SK-N-MC (cell line): ENCODE measurements at places on chromosomes 5 and 9.

DNA sequence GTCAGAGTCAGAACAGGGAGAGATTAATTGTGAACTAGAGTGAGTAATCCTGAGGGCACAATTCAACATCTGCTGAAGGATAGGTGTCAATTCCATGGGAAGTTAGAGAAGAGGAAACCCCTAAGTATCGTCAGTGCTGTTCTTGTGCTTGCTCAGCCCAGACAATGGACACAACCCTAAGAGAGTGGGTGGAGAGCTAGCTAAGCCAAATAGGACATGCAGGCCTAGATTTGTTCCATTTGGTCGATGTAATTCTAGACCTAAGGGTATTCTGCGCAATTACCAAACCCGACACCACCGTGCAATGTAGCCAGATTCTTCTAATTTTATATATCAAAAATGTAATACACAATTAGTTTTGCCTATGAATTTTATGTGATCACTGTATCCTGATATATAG lies 431.6 kb downstream of the SH3GL2 start:
- no peak for DNase-seq

GRCh38 chr5:38790891-38791290 lies 54.9 kb upstream of the OSMR start:
- DNase-seq, result no peak

DNA sequence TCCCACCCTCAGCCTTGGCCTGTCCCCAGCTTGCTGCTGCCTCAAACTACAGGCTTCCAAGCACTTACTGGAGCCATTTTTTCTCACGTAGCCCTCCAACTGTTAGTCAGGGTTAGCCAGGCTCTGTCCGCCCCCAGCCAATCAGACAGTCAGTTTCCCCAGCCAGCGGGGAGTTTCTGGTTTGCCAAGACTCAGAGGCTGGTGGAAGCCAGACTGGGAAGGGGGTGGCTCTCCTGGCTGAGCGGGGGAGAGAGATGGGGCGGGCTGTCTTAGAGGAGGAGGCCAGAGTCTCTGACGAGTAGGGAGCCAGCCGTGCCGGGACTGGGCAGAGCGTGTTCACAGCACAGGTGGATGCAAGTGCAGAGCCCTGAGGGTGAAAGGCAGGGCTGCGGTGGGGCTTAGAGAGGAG lies 15.3 kb downstream of the PROP1 start:
- DNase-seq, result no peak

DNA sequence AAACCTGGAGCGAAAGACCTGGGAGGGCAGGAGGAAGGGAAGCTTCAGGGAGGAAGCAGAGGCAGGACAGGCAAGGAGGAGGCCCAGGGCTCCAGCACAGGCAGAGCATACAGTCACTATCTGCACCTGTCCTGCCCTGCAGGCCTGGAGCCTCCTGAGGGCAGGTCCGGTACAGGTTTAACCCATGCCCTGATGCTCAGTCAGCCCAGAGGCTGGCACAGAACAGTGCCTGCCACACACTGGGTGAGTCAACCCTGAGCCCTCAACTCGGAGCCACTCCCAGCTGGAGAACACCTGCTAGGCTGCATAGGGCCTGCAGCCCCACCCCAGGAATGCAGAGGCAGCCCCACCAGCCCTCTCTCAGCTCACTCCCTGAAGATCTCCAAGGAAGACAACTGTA lies 161.5 kb upstream of the PHYKPL start:
- no peak for DNase-seq

- DNase-seq, result no peak
Measured at GRCh38 chr9:134698587-134699342, 57.2 kb downstream of the COL5A1 start.

GRCh38 chr5:143396353-143396940 lies 7.0 kb downstream of the NR3C1 start:
- DNase-seq, result no peak

- DNase-seq, result no peak
Measured at GRCh38 chr5:139565411-139566305, 4.5 kb downstream of the UBE2D2 start.

DNA sequence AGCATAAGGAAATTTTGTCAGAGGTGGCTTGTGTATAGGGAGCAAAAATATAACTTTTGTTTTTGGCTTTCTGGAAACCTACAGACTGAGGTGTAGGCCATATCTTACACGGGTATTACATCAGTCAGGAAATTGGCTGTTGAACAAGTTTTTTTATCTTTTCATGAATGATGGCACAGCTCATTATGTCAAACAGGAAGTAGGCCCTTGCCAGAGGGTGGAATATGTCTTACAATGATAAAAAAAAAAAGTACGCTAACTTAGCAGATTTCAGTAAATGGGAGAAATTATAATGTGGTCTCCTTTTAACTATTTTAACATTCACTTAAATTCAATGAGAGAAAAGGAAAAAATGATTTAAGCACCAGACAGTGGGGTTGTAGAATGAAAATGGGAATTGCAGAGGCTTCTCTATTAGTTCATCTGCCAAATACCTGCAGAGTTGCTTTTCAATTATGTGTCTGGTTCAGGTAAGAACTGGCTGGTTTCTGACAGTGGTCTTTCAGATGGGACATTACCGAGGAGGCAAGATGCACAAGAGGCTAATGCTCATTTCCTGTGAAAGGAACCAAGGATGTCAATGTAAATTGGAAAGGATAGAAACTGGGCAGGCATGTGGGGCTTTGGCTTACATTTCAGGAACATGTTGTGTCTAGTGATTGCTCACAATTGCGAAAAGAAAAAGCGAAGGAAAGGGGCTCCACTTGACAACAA lies 169.9 kb downstream of the NNT start:
- peak; percentile 99 for DNase-seq

DNA sequence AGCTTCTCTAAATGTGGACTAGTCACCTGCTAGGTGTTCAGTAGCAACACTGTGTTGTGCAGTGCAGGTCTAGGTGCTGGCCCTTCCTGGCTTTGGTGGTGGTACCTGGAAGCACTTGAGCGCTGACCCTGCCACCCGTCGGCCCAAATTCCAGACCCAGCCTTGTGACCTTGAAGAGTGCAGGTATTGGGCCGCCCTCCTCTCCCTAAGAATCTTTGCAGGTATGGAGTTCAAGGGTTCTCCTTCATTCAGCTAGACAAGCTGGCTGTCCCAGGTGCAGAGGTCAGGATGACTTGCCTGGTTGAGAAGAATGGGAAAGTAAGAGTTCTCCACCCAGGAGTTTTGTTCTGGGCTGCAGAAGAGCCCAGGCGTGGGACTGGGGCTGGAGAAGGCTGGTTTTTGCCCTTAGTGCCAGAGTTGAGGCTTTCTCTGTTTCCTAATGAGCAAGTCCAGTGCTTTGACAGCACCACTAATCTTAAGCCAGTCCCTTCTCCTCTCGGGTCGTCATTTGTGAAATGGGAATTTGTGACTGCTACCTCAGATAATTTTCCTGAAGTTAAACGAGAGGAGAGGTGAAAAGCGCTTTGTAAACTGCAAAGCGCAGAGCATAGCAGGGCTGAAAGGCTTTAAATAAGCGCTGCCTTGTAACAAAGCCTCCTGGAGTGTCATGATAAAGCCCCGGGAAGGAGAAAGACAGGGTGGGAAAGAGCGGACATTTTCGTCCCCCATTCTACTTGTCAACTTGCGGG lies 4.0 kb downstream of the FOXE1 start:
- DNase-seq, result no peak

DNA sequence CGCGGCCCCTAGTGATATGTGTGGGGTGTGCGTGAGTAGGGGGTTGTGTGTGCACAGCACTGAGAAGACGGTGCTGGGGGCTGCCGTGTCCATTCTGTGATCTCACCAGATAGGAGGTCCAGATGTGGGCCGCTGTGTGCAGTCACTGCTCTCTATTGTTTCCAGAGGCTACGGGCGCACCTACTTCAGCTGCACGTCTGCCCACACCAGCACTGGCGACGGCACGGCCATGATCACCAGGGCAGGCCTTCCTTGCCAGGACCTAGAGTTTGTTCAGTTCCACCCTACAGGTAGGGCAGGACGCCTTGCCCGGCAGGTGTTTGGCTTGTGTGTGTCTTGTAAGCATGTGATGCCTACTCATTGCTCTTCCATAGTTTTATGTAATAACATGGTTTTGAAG lies 12.6 kb downstream of the SDHA start:
- no peak for DNase-seq

DNA sequence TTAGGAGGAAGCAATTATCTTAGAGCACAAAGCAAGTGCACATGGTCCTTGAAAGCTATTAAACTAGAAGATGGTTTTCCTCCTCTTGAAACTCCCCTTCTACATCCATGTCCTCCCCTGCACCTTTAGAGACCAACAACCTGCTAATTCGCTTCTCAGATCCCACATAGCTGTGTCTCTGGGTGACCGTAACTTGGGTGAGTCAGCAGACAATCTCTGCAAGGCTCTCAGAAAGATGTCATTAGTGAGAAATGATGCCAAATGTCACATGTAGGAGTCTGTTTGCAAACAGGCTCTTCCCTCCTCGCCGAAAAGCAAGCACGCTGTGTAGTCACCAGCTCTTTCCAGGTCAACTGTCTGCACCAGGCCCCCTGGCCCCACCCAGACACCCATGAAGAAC lies 291.8 kb downstream of the SLIT3 start:
- DNase-seq, result no peak

- DNase-seq, result no peak
Measured at GRCh38 chr9:107153336-107153735, 129.7 kb upstream of the RAD23B start.

DNA sequence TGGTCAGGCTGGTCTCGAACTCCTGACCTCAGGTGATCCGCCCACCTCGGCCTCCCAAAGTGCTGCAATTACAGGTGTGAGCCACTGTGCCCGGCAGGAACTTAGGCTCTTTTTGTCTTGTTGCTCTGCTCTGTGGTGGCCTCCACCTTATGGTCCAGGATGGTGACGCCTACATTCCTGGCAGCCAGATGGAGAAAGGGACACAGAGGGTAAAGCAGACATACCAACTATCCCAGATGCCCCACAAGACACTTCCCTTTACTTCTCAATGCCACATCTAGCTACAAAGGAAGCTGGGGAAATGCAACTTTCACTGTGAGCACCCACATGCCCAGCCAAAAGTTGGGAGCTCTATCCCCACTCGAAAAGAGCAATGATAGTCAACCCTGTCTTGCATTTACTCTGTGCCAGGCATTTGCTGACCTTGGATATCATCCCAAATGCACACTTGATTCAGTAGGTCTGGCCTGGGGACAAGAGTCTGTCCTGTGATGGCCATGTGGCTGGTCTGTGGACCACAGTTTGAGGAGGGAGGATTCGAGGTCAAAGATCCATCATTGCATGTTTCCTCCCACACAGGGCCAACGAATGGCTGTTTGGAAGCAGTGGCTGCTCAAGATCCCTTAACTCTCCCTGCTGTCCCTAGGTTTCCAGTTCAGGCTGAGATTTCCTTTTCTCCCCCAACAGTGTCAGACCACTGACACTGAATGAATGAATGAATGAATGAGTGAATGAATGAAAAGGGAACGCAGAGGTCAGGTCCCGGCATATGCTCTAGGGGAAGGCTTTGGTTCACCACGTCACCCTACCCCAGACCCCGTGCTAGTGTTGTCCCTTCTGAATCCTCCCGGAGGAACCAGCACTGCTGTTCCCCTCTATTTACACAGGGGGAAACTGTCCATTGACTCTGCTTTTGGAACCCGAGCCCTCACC lies 1.4 kb upstream of the ERGIC1 start:
- DNase-seq, result no peak

DNA sequence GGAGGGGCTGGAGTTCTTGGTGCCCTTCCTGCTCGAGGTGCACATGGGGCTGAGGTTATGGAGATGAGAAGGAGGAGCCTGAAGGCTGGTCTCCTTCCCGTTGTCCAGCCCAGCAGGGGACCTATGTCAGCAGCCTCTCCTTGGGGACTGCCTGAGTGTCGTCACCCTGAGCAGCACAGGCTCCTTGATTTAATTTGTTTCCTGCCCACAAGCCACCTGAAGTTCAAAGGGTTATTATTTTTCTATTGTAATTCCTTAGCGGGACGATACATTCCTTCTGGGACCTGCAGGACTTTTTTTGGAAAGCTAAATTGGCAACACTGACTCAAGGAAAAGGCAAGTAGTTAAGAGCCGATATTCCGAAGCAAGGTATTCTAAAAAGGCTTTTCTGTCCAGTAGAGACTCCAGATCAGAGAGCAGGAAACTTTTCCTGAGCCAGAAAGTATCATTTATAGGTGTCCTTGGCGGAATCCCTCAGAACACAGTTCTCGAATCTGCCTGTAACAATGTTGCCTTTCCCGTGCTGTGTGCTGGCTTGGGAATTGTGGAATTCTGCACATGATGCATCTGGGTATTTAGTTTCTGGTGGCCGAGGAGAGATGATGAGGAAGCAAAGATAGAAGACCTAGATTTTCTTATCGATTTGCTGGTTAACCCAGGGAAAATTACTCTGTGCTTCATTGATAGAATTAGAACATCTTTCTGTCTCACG lies 55.4 kb downstream of the ARHGAP26 start:
- DNase-seq, result no peak

DNA sequence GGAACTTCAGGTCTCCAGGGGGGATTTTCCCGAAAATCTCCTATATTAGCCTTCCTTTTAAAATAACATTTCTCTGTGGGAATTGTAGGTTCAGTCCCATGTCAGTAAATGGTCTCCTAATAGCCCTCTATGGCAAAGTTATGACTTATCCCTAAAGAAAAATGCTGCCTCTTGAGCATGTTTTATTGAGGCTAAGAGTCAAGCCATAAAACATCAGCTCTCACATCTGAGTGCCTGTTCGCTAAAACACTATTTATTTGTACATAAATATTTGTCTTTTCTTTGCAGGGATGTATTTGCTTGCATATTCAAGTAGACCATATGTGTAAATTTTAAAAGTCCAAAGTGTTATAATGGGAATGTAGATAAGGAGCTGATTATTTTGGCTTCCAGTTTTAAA lies 160.4 kb downstream of the PRDM6 start:
- no peak for DNase-seq

GRCh38 chr9:27447031-27447683 lies 76.9 kb upstream of the IFNK start:
- no peak for DNase-seq

- DNase-seq, result no peak
Measured at GRCh38 chr9:68669218-68669617, 35.8 kb upstream of the PIP5K1B start.

- DNase-seq, result no peak
Measured at GRCh38 chr5:34803974-34804732, 34.8 kb upstream of the TTC23L start.

- no peak for DNase-seq
Measured at GRCh38 chr9:127155314-127155960, 33.0 kb upstream of the ANGPTL2 start.

DNA sequence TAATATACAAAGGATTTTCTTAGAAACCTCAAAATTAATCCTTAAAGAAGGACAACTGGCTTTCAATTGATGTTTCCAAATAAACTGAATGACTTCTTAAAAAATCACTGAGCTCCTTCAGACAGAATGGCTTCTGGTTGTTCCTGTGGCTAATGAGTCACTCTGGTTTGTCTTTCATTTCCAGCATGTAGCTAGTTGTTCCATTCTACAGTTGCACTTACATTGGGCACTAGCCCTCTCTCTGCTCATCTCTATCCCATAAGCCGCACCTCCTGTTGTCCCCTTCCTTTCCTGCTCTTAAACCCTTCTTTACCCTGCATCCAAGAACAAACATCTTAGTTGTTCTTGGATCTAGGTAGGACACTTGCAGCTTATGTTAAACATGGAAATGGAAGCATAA lies 235.3 kb upstream of the HAPLN1 start:
- DNase-seq, result no peak

GRCh38 chr9:12464910-12465512 lies 228.2 kb upstream of the TYRP1 start:
- peak; percentile 64 for DNase-seq
